Stimulated activated CD4-positive, alpha-beta T cell treated with anti-CD3 and anti-CD28 coated beads, Interleukin-2, amount 100 ng/mL, for 48 hours (primary cell): ENCODE measurements at places on chromosomes 12 and 14.

DNA sequence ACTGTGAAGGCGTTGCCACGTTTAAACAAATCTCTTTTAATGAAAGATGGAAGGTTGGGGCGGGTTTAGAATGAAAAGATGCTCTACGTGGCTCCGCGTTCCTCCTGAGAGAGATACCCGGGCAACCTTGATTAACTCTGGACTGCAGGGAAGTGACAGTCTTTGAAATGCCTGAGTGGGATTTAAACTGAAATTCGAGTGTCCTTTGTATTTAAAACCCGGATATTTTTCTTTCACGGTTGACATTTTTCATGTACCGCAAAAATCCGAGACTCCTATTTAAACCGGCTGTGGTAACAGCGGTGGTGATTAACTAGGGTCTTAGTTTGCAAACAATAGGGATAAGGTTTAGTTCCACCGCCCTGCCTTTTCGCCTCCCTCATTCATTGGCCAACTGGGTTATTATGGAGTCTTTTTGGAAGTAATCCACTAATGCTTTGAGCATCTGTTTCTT, 707 bp downstream of the G2E3 start:
- no peak for DNase-seq

- DNase-seq, result no peak
Observed at GRCh38 chr14:50839048-50839447, 8.1 kb upstream of the NIN start.

DNA sequence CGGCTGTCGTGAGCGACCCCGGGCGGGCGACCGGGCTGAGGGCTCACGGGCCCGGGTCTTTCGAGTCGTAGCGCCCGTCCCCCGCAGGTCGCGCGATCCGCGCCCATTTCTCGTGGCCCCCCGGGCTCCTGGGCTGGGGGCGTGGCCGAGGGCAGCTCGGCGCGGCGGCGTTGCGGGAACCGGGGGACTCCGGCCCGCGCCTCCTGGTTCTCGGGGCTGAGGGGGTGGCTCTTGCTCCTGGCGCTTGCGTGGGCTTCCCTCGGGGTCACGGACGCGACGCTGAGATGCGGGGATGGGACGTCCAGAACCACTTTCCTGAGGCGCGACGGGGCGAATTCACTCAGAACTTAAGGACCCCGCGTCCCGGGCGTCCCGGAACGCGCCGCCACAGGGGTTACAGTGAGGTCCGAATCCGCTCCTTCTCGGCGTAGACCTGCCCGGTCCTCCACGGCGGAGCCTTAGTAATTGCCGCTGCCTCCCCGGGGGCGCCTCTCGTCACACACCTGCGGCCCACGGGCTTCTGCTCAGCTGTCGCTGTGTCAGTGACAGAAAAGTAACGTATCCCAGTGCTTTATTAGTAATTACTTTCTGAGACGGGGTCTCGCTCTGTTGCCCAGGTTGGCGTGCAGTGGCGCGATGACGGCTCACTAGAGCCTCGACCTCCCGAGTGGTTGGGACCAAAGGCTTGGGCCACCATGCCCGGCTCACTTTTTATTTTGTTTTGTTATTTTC, 606 bp downstream of the EP400 start:
- DNase-seq, result no peak

- no peak for DNase-seq
Observed at GRCh38 chr14:90276646-90277367, 20.5 kb downstream of the PSMC1 start.

GRCh38 chr14:41615011-41615595, 8.4 kb downstream of the LRFN5 start:
- DNase-seq, result no peak

- no peak for DNase-seq
Observed at GRCh38 chr12:64976131-64976530, 145.0 kb downstream of the WIF1 start.

- DNase-seq, result no peak
Observed at GRCh38 chr12:125247477-125247876, 182.2 kb downstream of the AACS start.

GRCh38 chr14:77139540-77140358, 1.8 kb downstream of the ZDHHC22 start:
- DNase-seq, result peak; percentile 43

DNA sequence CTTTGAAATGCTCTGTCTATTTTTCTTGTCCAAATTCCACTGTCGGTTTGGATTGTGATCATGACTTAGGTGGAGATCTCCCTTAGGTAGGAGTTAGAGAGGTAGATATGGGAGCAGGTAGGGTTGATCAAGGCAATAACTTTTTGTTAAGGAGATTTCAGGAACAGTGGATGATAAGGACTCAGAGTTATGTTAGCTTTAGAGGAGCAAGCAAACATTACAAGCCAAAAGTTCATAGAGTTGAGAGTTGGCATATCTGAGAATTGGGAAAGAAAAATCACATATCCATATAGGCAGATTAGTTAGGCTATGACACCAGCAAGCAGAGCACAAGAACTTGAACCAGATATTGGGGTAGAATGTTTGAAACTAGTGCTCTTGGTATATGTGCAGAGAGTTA, 43.1 kb upstream of the C12orf75 start:
- no peak for DNase-seq

GRCh38 chr14:69363055-69363454, 35.0 kb downstream of the ERH start:
- DNase-seq, result no peak

DNA sequence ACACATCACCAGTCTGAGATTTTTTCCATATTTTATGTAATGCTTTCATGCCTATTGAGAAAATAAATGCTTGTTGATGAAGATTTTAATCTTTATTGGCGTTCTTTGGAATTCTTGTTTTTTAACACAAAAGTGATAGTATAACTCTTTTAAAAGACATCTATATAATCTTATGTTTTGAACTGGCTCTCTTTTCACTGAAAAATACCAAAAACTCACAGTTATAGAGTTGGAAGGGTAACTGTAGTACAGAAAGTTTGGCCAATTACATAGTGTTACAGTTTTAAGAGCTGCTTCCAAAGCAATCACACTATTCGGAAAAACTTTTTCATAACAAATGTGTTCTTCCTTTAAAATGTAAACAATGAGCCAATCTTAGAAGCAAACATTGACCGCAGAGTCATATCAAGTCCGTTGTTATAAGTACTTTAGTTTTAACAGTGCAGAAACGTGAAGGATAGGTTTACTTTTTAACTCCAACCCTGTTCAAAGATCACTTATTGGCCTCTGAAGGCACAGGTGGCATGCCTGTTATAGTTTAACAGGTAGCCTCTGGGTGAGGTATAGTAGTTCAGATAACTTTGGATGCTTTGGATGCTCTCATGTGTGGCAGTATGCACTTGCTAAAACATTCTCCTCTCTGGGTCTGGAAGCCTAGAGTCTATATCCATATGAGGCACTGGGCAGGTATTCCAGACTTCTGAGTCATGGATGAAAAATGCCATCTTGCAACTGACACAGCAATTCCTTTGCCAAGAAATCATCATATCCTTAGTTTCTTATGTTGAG, 12.1 kb upstream of the NTN4 start:
- DNase-seq, result no peak

DNA sequence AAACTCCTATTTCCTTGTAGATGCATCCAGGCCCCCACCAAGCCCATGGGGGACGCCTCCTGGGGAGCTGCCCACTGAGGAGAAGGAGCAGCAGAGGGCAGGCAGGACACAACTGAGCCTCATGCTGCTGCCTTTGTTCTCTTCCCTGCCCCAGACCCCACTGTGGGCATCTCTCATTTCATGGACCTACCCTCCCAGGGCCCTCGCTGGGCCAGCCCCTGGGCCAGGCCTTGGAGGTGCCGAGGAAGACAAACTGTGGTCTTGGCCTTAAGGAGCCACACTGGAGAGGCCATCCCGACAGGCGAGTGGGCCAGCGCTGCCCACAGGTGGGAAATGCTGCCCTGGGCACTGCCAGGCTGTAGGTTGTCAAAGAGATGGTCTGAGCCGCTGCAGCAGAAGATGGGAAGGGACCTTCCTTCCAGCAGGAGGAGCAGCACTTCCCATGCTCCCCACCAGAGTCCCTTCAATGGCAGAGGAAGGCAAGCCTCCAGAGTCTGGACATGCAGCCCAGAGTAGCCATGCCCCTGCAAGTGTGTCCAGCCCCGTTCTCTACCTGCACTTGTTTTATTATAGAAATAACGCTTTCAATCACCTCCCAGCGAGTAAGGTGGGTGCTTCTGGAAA, 147.4 kb downstream of the BCL11B start:
- no peak for DNase-seq

- no peak for DNase-seq
Observed at GRCh38 chr12:109988903-109989302, 7.3 kb downstream of the GIT2 start.

GRCh38 chr12:67220065-67220464, 49.1 kb upstream of the CAND1 start:
- DNase-seq, result no peak

DNA sequence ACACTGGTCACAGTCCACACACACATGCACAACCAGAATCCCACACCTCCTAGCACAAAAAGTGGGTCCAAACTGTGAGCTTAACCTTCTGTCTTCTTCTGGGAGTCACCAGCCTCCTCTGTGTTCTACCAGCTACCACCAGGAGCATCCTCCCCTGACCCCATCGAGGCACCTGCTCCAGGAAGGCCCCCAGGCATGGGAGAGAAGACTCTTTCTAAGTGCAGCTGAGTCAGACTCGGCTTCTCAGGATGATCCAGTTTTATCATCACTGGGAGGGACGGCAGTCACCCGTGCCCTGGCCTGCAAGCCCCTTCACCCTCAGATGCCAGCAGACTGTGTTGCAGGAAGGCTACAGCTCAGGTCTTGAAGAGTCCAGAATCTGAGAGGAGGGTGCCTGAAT, 7.9 kb upstream of the ENDOU start:
- no peak for DNase-seq

DNA sequence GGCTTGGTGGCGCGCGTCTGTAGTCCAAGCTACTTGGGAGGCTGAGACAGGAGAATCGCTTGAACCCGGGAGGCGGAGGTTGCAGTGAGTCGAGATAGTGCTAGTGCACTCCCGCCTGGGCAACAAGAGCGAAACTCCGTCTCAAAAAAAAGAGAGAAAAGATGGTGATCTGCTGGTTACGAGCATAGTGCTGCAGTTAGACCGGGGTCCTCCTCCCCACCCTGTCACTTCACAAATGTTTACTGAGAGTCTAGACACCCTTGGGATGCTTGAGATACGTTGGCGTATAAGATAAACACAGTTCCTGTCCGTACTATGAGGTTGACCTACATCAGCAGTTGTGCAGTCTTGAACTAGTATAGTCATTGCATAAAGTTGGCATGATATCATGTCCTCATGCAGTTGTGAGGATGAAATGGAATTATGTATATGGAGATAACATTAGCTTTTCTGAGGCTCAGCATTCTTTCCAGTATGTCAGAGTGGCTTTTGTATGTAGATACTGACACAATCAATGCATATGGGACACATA, 787 bp downstream of the ACAD10 start:
- no peak for DNase-seq

GRCh38 chr14:31307618-31308017, 100.0 kb upstream of the HECTD1 start:
- DNase-seq, result no peak

- DNase-seq, result no peak
Observed at GRCh38 chr14:26636561-26636960, 38.7 kb upstream of the NOVA1 start.

- no peak for DNase-seq
Observed at GRCh38 chr14:93957333-93957710, 19.0 kb downstream of the ASB2 start.

DNA sequence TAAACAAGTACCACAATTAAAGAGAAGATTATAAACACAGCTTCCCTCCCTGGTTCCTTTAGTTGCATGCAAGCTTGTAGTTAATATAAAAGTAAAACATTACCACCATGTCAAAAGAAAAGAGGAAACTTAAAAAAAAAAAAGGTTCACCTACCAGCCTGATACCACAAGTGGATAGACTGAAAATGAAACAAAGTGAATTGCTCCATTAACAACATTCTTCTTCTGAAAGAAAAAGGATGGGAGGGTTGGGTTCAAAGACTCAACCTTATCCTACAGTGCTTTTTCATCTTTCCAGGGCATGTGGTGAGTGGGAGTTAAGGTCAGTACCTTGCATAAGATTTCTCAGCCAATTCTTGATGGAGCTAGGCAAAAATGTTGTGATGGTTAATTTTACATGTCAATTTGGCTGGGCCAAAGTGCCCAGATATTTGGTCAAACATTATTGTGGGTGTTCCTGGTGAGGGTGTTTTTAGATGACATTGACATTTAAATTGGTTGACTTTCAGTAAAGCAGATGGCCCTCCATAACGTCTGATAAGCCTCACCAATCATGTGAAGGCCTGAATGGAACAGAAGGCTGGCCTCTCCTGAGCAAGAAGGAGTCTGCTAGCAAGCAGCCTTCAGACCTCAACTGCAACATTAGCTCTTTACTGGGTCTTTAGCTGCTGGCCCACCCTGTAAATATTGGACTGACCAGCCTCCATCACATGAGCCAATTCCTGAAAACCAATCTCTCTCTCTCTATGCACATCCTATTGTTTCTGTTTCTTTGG, 28.8 kb downstream of the VCPKMT start:
- no peak for DNase-seq

DNA sequence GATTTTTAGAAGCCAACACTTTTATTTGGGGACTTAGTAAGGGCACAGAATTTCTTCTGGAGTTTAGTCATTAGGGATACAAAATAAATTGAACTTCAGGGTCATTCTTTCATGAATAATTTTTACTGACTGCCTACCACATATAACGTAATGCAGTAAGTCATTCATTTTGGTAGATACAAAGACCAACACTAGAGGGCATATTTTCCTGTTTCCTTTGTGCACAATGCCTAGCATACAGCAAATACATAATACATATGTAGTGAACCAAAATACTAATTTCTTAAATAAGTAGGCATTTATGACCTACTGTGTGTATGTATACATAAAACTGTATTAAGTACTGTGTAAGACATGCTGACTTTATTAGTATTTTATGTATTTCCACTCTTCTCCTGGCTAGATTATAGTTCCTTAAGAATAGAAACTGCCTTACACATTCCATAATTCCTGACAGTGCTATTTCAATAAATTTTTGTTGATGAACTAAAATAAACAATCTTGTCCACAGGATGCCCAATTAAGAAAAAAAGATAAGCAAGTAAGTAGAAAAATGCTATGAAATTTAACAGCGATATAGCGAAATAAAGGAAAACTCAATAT, 47.9 kb downstream of the PPP1R12A start:
- DNase-seq, result no peak

- no peak for DNase-seq
Observed at GRCh38 chr14:31967669-31967975, 109.5 kb upstream of the ARHGAP5 start.

DNA sequence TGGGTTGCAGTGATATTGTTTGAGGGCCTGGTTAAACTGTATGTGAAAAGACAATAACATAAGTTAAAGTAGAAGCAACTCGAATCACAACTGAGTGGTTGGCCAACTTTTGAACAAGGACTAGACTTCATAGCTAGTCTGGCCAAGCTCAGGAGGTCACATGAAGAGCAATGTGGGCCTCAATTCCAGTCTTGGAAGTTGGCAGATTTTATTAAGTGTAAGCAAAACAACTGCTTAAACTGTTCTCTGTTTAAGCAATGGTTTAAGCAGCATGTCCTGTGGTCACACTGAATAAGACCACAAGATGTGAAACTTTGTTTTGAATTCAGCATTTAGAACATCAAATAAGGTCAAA, 100.4 kb downstream of the TMTC3 start:
- DNase-seq, result no peak
